ENCODE measurements at places on chromosomes 2 and 18.

GRCh38 chr18:37864122-37864521 lies 298.5 kb upstream of the CELF4 start:
- DNase-seq, result no peak
- H3K36me3 ChIP-seq, result no peaks in the 10 kb centered on the region
- no peak overlapping the region for H3K27ac ChIP-seq
- peaks cover under 1% of the 10 kb centered on the region for H3K27me3 ChIP-seq

- H3K27me3 ChIP-seq, result no peaks in the 10 kb centered on the region
- no peak for DNase-seq
- no peaks in the 10 kb centered on the region for H3K36me3 ChIP-seq
- peaks cover 4% of the 10 kb centered on the region for H3K4me1 ChIP-seq
- no peak overlapping the region for H3K27ac ChIP-seq
- no peak overlapping the region for H3K4me3 ChIP-seq
These were observed 1464.7 kb upstream of the ZEB2 start for GRCh38 chr2:145984580-145984979.

GRCh38 chr2:58336416-58336815 lies 95.3 kb upstream of the FANCL start:
- H3K4me1 ChIP-seq, result no peaks in the 10 kb centered on the region
- no peaks in the 10 kb centered on the region for H3K36me3 ChIP-seq
- no peak overlapping the region for H3K27ac ChIP-seq
- DNase-seq, result no peak
- no peak overlapping the region for H3K4me3 ChIP-seq

- DNase-seq, result no peak
- peaks cover 3% of the 10 kb centered on the region for H3K4me1 ChIP-seq
- H3K27ac ChIP-seq, result no peak overlapping the region
- H3K27me3 ChIP-seq, result no peaks in the 10 kb centered on the region
- H3K4me3 ChIP-seq, result no peak overlapping the region
- H3K36me3 ChIP-seq, result no peaks in the 10 kb centered on the region
These were observed 328.1 kb downstream of the SLC8A1 start for GRCh38 chr2:40123746-40124145.

GRCh38 chr2:215356948-215357461 lies 45.1 kb downstream of the ATIC start:
- no peaks in the 10 kb centered on the region for H3K27me3 ChIP-seq
- no peak overlapping the region for H3K27ac ChIP-seq
- no peak for DNase-seq
- H3K36me3 ChIP-seq, result peaks cover 20% of the 10 kb centered on the region

DNA sequence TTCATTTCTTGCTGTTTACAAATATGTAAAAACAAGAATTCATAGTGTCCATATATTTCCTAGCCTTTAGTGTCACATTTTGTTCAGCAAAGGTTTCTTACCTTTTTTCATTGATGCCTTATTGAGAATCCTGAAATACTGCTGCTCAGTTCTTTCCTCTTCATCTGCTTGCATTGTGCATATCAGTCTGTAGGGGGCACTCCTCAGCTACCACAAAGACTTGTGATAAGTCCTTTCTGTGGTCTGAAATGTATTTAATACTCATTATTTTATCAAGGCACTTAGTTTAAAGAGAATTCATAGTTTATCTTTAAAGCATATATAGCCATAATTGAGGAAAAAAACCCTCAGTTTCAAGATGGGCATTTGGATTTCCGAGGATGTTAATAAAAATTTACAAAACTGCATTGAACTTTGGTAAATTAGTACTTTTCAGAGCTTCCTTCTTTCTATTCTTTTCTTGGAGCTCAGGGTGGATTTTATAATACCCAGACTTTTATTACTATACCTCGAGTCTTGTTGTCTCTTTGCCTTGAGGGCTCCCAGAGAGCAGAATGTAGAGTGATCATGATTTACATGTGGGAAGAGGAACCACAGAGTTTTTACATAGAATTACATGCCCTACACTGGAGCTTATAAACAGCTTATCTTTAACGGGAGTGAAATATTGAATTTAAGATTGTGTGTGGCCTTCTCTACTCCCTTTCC lies 570.1 kb downstream of the PLCL1 start:
- H3K27me3 ChIP-seq, result no peaks in the 10 kb centered on the region
- DNase-seq, result peak; percentile 62
- H3K4me3 ChIP-seq, result no peak overlapping the region

DNA sequence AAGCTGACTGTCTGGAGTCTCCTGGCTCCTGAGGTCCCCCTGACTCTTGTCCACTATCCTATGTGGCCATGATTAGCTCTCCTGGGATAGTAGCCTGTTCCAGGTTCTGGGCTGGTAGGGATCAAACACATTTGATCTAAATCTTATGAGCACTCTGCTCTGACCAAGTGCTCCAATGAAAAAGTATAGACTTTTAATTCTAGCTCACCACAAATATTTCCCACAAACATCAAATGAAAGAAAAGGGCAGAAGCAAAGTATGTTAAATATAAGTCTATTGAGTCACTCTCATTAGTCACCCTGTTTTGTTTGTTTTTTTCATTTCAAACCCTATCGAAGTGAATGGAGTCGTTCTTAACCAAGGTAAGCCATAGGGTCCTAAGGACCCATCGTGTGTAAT lies 39.7 kb upstream of the NEDD4L start:
- no peaks in the 10 kb centered on the region for H3K4me1 ChIP-seq
- H3K4me3 ChIP-seq, result no peak overlapping the region
- H3K27me3 ChIP-seq, result no peaks in the 10 kb centered on the region
- H3K27ac ChIP-seq, result no peak overlapping the region
- DNase-seq, result no peak

- DNase-seq, result no peak
- no peaks in the 10 kb centered on the region for H3K36me3 ChIP-seq
- no peak overlapping the region for H3K27ac ChIP-seq
- no peak overlapping the region for H3K4me3 ChIP-seq
- H3K27me3 ChIP-seq, result no peaks in the 10 kb centered on the region
These were observed 383.0 kb upstream of the SMIM21 start for GRCh38 chr18:75810516-75810915.

DNA sequence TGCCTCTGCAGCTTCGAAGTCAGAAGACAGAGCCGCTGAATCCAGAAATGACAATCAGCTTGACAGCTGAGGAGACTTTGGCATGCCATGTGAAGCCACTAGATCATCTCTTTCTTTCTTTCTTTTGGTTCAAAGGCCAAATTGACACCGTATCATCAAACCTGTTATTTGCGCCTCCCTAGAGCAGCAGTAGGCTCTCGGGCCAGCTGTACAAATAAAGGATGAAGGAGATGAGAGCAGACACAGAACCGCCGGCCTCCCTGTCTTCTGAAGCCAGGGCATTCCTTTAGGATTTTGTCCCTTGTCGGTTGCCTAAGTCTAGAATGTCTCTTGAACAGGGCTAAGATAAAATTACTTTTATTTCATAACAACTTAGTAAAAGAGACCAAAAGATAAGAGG lies 36.8 kb downstream of the COL4A4 start:
- no peaks in the 10 kb centered on the region for H3K36me3 ChIP-seq
- no peaks in the 10 kb centered on the region for H3K4me1 ChIP-seq
- DNase-seq, result no peak
- H3K4me3 ChIP-seq, result no peak overlapping the region

DNA sequence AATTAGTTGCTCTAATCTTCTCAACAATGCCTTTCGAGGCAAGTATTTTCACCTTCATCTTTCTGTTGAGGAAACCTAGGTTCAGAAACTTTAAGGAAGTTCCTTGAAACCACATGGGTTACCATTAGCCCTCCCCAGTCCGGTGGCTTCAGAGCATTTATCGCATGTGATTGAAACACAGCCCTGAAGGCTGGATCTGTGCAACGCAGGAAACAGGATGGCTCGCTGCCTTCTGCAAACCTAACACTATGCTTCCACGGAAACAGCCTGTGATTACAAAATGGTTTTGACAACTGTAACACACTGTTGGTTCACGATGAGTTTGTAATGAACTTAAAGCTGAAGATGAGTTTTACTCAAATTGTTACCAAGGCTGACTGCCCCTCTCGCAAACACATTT lies 68.5 kb downstream of the EPB41L3 start:
- no peaks in the 10 kb centered on the region for H3K36me3 ChIP-seq
- H3K27me3 ChIP-seq, result no peaks in the 10 kb centered on the region
- H3K4me1 ChIP-seq, result peaks cover 6% of the 10 kb centered on the region
- DNase-seq, result no peak

DNA sequence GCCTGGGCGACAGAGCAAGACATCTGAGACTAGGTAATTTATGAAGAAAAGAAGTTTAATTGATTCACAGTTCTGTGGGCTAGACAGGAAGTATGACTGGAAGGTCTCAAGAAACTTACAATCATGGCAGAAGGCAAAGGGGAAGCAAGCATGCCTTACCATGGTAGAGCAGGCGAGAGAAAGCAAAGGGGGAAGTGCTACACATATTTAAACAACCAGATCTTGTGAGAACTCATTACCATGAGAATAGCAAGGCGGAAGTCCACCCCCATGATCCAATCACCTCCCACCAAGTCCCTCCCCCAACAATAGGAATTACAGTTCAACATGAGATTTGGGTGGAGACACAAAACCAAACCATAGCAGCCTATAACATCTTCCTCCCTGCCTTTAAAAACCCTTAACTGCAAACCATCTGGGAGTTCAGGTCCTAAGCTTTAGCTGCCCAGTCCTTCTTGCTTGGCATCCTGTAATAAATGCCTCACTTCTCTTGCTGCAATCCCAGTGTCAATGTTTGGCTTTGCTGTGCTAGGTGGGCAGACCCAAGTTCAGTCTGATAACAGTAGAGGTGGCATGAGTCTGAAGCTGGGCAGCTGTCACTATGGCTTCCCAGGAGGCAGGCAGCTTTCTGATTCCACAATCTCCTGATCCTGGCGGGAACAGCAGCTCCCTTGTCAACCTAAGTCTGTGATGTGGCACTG lies 11.2 kb upstream of the SP5 start:
- no peak overlapping the region for H3K27ac ChIP-seq
- no peak overlapping the region for H3K4me3 ChIP-seq
- H3K27me3 ChIP-seq, result no peaks in the 10 kb centered on the region
- no peak for DNase-seq
- no peaks in the 10 kb centered on the region for H3K36me3 ChIP-seq

DNA sequence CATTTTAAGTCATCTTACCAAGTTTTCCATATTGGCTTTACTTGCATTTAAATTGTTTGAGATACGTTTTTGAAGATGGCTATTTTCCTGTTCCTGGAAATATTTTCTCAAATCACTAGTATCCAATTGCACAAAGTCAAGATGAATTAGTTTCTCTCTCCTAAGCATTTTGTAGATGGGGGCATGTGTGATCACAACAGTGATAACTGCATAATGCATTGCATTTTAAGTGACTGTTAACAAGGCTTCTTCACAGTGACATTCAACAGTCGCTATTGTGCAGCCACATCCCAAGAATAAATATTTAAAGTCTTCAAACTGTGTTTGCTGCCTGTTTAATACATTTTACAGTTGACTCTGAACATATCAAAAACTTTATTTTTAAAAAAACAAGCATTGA lies 694.2 kb upstream of the CDH7 start:
- no peak for DNase-seq
- H3K27me3 ChIP-seq, result no peaks in the 10 kb centered on the region
- no peaks in the 10 kb centered on the region for H3K4me1 ChIP-seq
- H3K4me3 ChIP-seq, result no peak overlapping the region
- no peaks in the 10 kb centered on the region for H3K36me3 ChIP-seq

GRCh38 chr2:65054749-65055421 lies 1.3 kb upstream of the CEP68 start:
- H3K27ac ChIP-seq, result no peak overlapping the region
- no peak for DNase-seq
- H3K4me1 ChIP-seq, result peaks cover 8% of the 10 kb centered on the region
- H3K27me3 ChIP-seq, result no peaks in the 10 kb centered on the region

- H3K4me1 ChIP-seq, result peaks cover 20% of the 10 kb centered on the region
- DNase-seq, result no peak
- no peak overlapping the region for H3K4me3 ChIP-seq
- H3K27ac ChIP-seq, result peak overlapping the region; percentile 15
These were observed 61.9 kb downstream of the SPRED2 start for GRCh38 chr2:65370387-65371073.

DNA sequence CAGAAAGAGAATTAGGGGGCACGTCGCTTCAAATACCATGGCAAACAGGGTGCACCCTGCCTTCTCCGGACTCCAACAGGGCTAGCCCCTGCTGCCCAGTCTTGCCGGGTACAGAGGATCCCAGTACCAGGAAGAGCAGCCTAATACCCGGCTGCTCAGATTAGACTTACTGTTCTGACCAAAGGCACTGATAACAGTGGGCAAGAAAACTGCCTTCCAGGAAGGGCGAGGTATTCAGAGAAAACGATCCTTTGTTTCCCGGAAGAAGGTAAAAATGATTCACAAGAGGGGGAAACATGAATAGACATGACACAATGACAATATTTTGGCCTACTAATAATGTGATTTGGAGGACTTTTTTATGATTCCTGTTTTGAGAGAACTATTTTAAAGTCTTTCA lies 99.9 kb downstream of the SS18 start:
- no peaks in the 10 kb centered on the region for H3K27me3 ChIP-seq
- no peaks in the 10 kb centered on the region for H3K36me3 ChIP-seq
- DNase-seq, result no peak
- no peak overlapping the region for H3K4me3 ChIP-seq
- H3K27ac ChIP-seq, result no peak overlapping the region
